ENCODE measurements at places on chromosomes 7 and 10.

DNA sequence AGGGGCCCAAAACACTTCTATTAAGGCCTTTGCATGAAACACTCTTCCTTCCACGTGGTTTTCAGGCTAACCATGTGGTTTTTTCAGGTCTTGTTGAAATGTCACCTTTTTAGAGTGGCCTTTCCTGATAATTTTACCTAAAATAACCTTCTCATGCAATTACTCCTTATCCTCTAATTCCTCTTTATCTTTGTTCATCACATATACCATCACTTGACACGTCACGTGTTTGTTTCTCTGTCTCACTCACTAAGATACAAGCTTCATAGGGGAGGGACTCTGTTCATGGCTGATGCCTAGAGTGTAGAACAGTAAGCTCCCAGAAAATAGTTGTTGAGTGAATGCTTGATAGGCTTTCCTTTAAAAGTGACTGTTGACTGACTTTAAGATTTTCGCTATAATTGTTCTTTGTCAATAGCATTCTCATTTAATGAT lies 63.7 kb downstream of the ST7 start:
- no peak for DNase-seq

GRCh38 chr10:14812271-14812670 lies 25.6 kb downstream of the CDNF start:
- DNase-seq: no peak

GRCh38 chr10:74300666-74301065 lies 149.6 kb downstream of the ADK start:
- no peak for DNase-seq

DNA sequence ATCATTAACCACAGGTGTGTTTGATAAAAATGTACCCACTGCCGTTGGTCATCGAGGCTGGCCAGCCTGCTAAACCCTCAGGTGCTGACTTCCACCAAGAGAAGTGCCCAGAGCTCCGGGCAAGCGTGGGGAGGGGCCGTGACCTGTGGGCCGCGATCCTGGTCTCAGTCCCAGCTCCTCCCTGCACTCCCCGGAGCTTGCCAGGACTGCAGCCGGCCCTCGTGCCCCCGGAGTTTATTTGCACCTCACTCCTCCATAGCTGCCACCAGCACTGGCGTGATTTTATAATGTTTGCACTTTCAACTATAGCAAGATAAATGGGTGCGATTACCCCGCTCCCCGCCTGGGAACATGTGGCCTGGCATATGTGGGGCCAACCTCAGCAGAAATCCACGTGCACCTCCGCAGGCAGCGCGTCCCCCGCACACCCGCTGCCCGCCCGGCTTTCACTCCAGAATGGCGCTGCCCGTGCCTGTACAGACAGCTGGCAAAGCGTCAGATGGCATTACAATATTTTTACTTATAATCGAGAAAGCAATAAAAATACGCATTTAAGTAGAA lies 30.8 kb downstream of the UNCX start:
- DNase-seq: no peak

DNA sequence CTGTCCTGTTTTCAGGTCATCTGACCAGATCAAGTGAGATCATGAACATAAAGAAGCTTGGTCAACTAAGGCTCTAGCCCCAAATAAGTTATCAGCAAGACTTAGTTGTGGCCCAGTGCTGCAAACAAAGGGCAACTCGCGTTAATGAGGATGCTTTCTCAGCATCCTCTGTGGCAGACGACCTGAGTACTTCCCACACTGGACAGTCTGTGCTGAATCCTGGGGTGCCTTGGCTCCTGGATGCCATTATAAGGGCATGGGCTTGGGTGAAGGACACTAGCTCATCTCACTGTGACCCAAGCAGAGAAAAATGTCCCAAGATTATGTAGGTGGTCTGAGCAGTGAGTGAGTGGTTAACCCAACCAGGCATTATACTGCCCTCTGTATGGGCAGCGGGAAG lies 13.9 kb downstream of the CPA5 start:
- DNase-seq: no peak

- no peak for DNase-seq
Measured at GRCh38 chr10:7449063-7449695, 38.3 kb upstream of the SFMBT2 start.

DNA sequence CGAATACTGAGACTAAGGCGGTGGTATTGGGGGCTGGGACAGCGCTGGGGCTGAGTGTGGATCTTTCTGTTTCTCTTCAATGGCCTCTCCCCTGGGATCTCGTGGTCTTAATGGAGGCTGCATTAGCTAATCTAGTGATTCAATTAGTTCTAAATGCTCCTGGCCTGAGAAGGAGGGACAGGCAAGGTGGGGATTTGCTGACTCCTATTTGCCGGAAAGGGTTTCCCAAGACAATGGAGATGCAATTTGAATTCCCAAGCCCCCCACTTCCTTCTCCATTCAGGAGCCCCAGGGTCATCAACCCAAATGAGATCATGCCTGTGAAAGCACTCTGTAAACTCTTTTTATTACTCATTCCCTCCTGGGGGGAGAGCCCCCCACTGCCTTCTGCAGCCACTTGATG lies 111.7 kb upstream of the PLXNA4 start:
- DNase-seq: no peak

DNA sequence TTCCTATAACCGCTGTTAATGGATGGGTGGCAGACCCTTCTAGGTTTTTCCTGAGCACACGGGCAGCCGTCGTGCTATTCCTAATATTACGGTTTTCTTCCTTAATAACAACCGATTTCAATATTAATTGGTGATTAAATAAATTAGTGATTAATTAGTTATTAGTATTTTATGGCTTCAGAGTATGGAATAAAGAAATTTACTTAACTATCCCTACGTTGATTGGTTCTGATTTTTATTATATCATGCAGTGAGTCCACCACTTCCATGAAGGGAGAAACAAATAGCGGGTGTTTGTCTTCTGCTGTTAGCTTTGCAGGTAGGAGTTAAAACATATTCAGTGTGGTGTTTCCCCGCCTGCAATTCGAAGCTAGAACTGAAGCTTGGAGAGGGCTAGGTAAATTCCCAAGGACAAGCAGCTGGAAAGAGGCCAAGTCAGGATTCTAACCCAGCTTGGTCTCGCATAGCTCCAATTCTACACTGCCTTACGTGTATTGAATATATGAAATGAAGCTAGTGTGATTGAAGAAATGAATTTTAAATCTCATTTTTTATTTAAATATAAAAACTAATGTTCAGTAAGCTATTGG lies 928 bp upstream of the CSTF2T start:
- DNase-seq: no peak

GRCh38 chr7:132191418-132191817 lies 384.9 kb downstream of the PLXNA4 start:
- no peak for DNase-seq

DNA sequence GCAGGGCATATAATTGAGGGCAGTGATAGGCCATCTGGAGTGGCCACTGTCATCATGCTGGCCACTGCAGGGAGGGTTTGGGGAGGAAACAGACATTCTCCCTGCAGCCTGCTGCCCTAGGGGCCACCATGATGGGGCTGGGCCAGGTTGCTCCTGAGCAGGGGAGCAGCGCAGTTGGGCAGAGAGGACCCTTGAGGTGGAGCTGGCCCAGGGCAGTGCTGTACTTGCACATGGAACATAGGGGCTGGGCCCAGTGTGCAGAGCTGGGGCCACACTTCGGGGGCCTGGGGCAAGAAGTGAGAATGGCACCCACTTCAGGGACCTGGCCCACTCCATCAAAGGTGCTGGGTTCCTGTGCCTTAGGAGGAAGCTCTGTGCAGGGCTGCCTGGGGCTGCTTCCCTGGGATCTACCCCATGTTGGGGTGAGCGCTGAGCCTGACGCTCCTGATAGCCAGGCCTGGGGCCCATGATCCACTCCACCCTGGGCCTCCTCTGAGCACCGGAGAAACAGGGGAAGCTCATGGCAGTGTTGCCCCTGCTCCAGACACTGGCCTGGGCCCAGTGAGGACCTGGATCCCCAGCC lies 21.3 kb upstream of the NUB1 start:
- no peak for DNase-seq

- no peak for DNase-seq
Measured at GRCh38 chr7:17095931-17096330, 202.5 kb upstream of the AHR start.

GRCh38 chr7:117780832-117781231 lies 92.4 kb downstream of the CTTNBP2 start:
- DNase-seq: no peak
